ENCODE measurements at places on chromosomes 13 and 19.

GRCh38 chr19:7845390-7846154 is 15.6 kb downstream of the EVI5L start:
- no peaks in the 10 kb centered on the region for H3K4me1 ChIP-seq
- H3K27ac ChIP-seq, result no peak overlapping the region

GRCh38 chr19:45879971-45880370 is 6.0 kb downstream of the IRF2BP1 start:
- no peak overlapping the region for H3K4me3 ChIP-seq
- no peak overlapping the region for H3K27ac ChIP-seq
- DNase-seq, result no peak
- H3K27me3 ChIP-seq, result no peaks in the 10 kb centered on the region
- peaks cover 40% of the 10 kb centered on the region for H3K4me1 ChIP-seq

DNA sequence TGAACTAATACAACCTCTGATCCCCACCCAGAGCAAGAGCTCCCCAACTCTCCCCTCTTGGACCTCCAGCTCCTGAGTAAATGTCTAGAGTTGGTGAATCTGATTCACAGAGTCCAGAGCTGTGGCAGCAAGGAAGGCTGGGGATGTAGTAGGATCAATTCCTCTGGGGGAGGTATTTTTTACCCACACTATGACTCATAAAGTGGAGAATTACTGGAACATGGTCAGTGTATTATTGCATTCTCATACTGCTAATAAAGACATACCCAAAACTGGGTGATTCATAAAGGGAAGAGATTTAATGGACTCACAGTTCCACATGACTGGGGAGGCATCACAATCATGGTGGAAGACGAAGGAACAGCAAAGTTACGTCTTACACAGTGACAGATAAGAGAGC is 496.7 kb downstream of the EFNB2 start:
- H3K27me3 ChIP-seq, result no peaks in the 10 kb centered on the region
- no peak for DNase-seq
- no peak overlapping the region for H3K4me3 ChIP-seq
- H3K27ac ChIP-seq, result no peak overlapping the region

GRCh38 chr13:109246001-109246400 is 540.4 kb downstream of the IRS2 start:
- H3K27me3 ChIP-seq, result no peaks in the 10 kb centered on the region
- DNase-seq, result no peak
- H3K4me3 ChIP-seq, result no peak overlapping the region

GRCh38 chr13:27006519-27007161 is 165.0 kb downstream of the USP12 start:
- H3K27me3 ChIP-seq, result peaks cover 26% of the 10 kb centered on the region
- DNase-seq, result no peak
- no peak overlapping the region for H3K27ac ChIP-seq
- no peak overlapping the region for H3K4me3 ChIP-seq
- H3K4me1 ChIP-seq, result peaks cover 3% of the 10 kb centered on the region

DNA sequence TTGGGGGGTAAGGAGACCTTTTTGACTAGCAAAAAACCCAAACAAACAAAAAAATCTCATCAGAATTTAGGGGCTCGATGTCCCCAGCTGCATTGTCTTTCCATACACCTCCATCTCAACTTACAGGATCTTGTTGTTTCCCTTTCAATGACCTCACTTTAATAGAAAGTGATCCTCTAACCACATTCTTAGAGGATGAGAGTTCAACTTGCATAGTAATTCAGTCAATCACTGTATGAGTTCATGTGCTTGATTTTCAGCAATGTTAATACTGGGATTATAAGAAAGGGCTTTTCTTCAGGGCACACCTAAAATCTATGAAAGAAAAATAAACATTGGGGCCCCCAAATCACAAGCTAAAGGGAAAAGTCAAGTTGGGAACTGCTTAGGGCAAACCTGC is 1512.0 kb downstream of the SLITRK1 start:
- H3K27me3 ChIP-seq, result no peaks in the 10 kb centered on the region
- no peak overlapping the region for H3K4me3 ChIP-seq
- no peak for DNase-seq
- H3K4me1 ChIP-seq, result no peaks in the 10 kb centered on the region

DNA sequence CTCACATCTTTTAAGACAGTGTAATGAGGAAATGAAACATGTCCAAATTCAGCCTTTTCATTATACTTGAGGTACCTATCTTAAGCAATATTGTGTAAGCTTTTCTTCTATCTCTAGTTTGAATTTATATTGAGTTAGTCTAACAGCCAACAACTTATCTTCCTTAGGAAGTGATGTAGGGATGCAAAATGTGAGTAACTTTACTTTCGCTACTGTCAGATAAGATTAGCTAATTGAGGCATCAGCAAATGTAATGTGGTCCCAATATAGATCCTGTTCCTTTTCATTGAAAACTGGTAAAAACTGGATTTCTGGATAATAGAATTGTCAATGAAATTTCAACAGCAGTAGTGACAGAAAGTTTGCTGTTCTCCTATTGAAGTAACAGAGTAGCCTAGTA is 902.2 kb downstream of the GPC5 start:
- no peak for DNase-seq
- H3K36me3 ChIP-seq, result no peaks in the 10 kb centered on the region
- no peaks in the 10 kb centered on the region for H3K4me1 ChIP-seq
- no peaks in the 10 kb centered on the region for H3K27me3 ChIP-seq
- no peak overlapping the region for H3K4me3 ChIP-seq
- H3K27ac ChIP-seq, result no peak overlapping the region

GRCh38 chr19:39631178-39631577 is 24.5 kb upstream of the LGALS16 start:
- no peaks in the 10 kb centered on the region for H3K36me3 ChIP-seq
- H3K4me3 ChIP-seq, result no peak overlapping the region
- H3K27me3 ChIP-seq, result peaks cover 4% of the 10 kb centered on the region
- DNase-seq, result no peak
